Fibroblast of skin of scalp (primary cell): ENCODE measurements at places on chromosomes 7 and 10.
A peak's percentile ranks its signal among the peaks of the same experiment; 100 is the strongest.

DNA sequence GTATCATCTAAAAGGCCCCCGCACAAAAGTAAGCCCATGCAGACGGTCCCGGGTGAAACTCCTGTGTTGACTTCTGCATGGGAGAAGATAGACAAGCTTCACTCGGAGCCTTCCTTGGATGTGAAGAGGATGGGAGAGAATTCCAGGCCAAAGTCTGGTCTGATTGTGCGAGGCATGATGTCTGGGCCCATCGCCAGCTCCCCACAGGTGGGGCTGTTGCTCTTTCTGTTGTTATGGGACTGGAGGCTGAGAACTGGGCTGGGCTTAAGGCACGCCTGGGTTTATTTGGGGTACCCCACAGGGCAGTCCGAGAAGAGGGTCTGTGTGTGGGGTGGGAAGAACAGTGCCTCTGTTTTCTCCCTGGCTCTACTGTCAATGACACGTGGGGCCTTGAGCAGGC is 14.6 kb downstream of the MINDY4 start:
- DNase-seq = no peak

DNA sequence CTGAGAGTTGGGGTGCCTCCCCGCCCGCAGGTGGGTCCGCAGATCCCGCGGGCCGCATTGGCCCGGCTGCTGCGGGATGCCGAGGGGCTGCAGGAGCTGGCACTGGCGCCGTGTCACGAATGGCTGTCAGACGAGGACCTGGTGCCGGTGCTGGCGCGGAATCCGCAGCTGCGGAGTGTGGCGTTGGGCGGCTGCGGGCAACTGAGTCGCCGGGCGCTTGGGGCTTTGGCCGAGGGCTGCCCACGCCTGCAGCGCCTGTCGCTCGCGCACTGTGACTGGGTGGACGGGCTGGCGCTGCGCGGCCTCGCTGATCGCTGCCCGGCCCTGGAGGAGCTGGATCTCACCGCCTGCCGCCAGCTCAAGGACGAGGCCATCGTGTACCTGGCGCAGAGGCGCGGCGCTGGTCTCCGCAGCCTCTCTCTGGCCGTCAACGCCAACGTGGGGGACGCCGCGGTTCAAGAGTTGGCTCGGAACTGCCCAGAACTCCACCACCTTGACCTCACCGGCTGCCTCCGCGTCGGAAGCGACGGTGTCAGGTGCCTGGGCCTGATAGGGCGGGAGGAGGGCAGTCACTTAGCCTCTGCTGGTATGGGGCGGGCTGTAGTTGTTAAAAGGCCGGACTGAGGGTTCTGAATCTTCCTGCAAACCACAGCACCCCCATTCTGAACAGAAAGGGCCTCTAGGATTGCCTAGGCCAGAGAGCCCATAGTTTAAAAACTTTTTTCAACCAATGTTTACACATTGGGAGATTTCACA is 1.3 kb downstream of the FBXL15 start:
- no peak for DNase-seq

DNA sequence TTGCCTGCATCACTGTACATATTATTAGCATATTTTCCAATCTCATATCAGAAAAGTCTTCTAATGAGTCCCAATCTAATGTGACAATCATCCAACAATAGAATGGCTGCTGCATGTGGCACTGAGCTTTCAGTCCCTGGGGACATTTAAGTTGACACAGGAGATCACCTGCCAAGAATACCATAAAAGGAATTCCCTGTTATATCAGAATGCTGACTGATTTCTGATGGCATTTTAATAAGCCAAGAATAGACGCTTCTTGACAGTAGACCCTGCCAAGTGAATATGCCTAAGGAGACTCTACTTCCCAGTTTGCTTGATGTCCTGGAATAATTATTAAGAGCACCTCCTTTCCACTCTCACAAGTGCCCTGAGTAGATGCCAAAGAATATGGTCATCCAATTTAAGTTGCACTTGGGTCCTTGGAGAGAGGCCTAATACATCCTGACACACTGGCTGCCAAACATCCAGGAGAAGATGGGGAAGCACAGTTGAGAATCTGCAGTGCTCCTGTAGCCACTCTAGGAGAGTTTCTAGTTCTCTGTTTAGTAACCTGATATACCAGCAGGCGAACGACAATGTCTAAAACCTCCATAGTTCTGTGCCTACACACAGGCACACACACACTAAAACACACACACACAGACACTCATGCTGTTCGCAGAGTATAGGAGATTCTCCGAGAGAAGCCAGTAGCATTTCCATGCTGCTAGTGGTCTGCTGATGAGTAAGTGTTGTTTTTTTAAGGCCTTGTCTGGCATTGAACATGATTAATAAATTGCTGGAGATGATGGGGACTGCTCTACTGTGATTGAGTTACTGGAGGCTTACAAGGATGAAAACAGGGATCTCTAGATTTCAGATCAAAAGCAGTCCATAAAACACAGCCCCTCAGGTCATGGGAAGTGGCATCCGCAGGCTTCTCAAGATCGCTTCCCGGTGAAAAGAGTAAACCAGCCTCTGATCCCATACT is 369.6 kb downstream of the KCNMA1 start:
- peak; percentile 69 for DNase-seq

DNA sequence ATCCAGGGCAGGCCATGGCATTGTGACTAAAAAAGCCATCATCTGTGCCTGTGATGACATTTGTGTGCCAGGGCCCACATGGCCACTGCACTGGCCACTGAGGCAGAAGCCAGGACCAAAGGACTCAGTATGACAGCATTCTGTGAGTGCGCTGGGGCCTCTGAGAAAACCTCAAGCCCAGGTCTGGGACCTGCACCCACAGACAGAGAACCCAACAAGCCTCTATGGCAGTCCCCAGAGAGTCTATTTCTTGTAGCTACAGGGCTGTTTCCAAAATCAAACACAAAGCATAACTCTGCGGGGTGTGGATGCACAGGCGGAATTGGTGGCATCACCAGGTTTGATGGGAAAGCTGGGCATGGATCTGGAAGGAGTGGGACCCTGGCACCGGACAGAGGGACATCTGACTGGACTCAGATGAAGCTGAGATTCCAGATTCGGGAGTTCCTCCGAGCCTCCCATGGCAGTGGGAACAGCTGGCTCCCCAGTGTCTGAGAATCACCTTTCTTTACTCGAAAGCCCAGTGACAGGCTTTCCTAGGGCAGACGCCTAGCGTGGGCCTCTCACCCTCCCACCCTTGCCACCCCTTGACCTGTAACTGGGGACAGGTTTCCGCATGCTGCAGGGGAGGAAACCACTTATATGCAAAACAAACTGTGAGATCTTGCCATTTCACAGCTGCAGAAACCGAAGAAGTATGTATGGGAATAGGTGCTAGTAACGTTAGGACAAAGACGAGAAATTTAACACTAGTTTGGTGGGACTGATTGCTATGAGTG is 70.6 kb upstream of the RHEB start:
- DNase-seq = no peak

DNA sequence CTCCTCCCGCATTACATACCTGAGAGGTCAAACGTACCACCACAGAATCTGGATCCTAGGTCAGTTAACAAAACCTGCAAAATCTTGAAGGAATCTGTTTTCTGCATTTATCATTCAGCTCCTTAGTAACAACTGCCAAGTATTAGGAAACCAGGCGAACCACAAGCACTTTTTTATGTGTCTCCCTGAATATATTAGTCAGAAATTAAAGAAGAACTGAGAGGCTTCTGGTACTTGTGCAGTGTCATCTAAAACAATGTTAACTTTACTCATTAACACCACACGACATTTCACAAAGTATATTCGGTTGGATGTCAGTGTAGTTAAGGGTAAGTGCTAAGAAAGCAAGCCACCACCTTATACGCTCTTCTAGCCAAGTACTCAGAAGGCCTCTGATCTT is 2.5 kb downstream of the CCDC6 start:
- DNase-seq = no peak

GRCh38 chr10:111455776-111456426 is 379.1 kb downstream of the ADRA2A start:
- no peak for DNase-seq

DNA sequence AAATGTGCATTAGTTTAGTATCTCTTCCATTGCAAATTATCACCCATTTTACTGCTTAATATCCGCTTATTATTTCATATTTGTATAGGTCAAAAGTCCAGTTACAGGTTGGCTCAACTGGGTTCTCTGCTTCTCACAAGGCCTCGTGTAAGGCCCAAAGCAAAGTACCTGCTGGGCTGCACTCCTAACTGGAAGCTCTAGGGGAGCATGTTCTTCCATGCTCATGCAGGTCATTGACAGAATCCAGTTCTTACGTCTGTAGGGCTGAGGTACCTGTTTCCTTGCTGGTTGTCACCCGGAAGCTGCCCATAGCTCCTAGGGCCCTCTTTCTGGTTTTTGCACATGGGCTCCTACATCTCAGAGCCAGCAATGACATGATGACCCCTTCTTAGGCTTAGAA is 79.6 kb downstream of the RAPGEF5 start:
- DNase-seq = no peak

DNA sequence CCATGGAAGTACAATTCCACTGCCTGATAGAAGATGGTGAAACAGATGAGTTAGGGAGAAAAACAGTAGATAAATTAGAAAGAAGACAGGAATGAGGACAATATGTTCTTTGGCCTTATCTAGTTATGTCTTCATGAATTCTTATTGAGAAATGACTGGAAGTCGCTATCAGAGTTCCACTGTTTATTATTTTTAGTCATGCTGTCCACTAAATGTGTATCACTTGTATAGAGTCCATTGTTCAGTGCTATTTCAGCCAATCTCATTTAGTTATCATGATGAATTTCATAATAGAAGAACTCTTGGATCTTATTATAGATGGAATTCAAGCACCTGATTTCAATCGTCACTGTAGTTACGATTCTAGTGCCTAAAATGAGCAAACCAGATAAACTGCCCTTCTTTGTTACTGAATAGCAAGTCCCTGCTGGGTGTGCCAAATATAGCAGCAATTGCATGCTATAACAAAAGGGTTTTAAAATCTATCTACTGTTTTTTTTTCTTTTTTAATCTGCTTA is 177.7 kb upstream of the COL1A2 start:
- DNase-seq = no peak

DNA sequence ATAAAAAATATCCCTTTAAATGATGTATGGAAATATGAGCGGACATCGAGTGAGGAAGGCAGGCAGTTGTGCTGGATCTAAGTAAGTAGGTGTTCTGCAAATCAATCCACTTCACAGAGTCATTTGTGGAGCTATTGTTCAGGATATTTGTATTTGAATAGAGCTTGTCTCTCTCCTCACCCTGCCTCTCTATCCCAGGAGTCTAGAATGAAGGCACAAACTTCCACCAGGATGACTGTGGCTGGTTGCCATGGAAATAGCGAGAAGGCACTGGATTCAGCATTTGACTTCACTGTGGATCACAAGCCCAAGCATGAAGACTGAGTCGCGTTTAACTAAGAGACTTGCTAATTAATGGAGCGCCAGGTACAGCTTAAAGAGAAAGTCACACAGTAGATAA is 53.2 kb downstream of the NPY start:
- no peak for DNase-seq

GRCh38 chr10:15363031-15363430 is 8.1 kb downstream of the FAM171A1 start:
- peak; percentile 54 for DNase-seq

- peak; percentile 60 for DNase-seq
Observed at GRCh38 chr7:105587909-105588635, 6.8 kb upstream of the EFCAB10 start.

DNA sequence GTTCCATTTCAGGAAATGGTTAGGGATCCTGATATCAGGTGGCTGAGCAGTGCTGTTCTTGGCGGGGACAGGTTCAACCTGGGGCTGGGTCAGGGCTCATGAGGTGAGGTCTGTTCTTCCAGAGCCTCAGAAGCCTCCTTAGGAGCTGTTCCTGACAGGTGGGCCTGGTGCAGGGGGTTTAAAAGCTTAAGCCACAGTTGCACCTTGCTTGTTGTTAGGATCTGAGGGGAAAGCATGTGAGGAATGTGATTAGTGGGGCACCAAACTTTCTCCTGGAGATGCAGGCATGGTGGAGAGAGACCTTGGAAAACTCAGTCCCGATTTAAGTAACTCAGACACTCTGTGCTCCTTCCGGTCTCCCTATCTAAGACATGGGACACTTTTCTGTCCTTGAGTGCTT is 18.7 kb upstream of the CRHR2 start:
- no peak for DNase-seq

GRCh38 chr7:130278860-130279259 is 12.2 kb downstream of the CPA2 start:
- DNase-seq = peak; percentile 98

GRCh38 chr10:49446031-49446430 is 50.1 kb upstream of the DRGX start:
- DNase-seq = peak; percentile 29

DNA sequence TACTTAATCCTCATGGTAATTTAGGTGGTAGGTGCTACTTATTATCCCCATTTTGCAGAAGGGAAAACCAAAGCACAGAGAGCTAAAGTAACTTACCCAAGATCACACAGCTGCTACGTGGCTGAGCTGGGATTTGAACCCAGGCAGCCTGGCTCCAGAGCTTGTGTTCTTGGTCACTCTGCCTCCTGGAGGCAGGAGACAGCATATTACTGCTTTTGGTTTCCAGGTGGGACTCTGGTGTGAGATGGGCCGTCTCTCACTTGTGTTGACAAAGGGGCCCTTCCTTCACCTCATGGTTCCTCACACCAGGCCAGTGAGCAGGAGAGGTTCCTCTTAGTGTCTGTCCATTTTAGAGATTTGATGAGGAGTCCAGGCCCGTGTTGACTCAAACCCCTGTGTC is 79.8 kb upstream of the PPIF start:
- no peak for DNase-seq

DNA sequence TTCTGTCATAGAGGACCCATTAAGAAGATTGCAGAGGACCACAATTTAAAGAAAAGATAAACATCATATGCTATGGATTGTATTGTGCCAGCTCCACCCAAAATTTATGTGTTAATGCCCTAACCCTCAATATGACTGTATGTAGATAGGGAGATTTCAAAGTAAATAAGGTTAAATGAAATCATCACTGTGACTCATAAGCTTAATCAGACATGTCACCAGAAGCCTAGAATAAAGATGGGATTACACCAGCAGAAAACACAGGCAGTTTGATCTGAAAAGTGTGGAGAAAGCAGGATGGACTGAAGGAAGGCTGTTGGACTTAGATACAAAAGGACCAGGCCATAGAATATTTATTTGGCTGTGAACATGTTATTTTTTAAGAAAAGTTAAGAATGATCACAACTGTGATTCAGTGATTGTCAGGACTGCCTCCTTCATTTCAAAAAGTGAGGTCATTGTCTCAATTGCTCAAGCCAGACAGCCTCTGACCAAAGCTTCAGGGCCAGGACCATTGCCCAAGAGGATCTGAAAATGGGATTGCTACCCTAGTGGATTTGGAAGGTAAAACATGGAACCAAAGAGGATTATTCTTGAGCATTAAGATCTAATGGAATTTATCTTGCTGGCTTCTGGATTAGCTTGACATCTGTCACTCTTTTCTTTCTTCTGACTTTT is 270.8 kb upstream of the POM121L12 start:
- DNase-seq = no peak

GRCh38 chr7:158371856-158372255 is 215.8 kb downstream of the PTPRN2 start:
- no peak for DNase-seq

DNA sequence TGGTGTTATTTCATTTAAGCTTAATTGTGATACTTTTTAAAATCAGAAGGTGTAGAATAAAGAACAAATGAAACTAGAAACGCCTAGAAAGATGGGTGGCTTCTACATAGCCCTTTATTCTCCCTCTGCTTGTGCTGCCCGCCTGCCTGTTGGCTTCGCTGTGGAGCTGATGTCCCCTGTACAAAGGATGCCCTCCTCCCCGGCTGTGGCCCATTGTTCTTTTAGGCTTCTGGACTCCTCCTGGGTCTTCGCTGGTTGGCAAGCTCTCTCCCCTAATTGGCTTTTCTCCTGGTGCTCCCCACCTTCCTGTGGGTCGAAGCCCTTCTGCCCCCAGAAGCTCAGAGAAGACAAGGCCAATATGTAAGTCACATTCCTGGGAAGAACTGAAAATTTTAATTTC is 98.2 kb downstream of the FANK1 start:
- no peak for DNase-seq
